ENCODE measurements at places on chromosomes 12 and 14.

- DNase-seq, result no peak
Measured at GRCh38 chr12:107091381-107091780, 2.0 kb downstream of the CRY1 start.

DNA sequence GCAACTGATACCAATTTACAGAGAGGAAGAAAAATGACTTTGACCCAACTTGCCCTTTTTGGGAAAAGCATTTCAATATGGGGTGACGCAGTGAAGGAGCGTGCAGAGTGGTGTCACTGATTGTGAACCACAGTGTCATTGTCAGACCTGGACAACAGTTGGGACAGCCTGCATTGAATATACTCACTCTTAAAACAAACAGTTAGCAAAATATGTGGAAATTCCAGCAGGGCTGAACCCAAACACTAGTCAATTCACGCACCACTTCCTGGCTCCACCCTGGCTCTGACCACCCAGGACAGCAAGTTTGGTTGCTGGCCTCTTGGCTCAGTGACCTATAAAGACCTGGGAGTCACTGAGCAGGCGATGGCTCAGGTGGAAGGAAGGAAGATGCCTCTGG is 61.3 kb downstream of the NOS1 start:
- no peak for DNase-seq

GRCh38 chr12:122520676-122521075 is 6.1 kb downstream of the RSRC2 start:
- DNase-seq, result no peak

DNA sequence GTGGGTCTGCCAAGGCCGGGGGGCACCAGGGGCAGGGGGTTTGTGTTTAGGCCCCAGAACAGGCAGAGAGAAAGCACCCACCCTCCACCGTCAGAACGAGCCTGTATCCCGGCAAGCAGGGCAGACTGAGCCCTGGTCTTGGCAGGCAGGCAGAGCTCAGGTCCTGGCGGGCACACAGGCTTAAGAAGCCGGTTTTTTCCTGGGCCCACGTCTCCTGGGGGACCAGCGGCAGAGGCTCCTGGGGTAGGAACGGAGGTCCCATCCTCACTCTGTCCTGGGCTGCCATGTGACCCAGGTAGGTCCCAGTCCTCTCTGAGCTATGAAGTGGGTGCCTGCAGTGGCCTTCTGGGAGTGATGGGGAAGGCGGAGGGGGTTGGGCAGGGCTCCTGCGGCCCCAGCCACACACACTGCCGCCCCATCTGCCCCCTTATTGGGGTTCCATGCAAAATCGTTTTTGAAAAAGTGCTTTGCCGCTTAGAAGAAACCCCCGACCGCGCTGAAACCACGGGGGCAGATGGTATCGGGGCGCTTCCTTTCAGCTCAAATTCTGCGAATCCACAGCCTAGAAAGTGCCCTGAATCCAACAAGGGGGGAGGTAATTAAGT is 24.2 kb downstream of the SH2B3 start:
- peak; percentile 54 for DNase-seq

GRCh38 chr12:91616416-91616815 is 433.8 kb upstream of the DCN start:
- DNase-seq, result no peak

- no peak for DNase-seq
Measured at GRCh38 chr14:100370003-100370402, 46.9 kb downstream of the SLC25A47 start.

DNA sequence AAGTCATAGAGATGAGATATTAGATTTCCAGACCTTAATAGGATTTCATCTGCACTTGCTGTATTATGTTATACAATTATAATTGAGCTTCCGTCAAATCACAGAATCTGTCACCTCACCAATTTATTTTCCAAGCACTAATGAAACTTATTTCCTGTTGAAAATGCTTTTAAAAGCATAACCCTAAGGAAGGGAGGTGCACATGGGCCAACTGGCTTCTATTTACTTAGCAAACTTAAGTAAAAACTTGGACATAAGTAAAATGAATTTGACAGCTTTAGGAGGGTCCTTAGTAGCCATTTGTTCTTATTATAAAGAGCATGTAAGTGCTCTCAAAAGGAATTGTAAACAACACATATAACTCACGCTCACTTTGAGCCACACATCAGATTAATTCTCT is 462.2 kb upstream of the TMPO start:
- no peak for DNase-seq

GRCh38 chr12:89514751-89515150 is 9.8 kb downstream of the GALNT4 start:
- no peak for DNase-seq

DNA sequence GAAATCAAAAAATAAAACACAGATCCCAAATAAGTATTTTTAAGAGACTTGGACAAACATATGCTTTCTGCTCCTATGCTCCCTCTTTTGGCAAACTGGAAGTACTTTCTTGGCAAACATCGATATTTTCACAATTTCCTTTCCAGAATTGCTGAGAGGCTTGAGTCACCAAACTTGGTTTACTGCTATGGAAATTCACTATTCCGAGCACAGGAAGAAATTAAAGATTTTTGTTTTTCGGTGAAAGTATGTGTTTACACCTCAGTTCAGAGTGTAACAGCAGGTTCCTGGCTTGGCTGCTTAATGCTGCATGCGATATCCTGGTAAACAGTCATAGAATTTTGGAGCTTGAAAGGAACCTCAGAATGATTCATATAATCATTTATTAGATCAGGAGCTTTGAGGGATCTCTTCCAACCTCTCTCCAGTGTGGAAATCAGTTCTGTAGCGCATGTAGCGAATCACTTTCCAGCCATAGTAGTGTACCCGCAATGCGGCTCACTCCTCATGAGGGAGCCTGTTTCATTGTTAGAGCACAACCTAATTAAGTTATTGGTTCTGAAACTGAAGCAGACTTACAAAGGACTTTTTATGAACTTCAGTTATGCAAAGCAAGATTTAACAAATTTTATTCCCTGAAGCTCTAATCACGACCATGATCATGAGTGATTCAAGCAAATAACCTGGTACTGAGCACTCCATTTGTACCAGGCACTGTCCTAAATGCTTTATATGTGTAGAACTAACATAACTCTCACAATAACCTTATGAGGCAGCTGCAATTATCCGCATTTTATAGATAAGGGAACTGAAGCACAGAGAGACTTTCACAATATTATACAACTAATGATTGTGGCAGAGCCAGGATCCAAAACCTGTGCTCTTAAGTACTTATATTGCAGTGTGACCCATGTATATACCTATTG is 56.4 kb upstream of the ATP2A2 start:
- DNase-seq, result no peak

DNA sequence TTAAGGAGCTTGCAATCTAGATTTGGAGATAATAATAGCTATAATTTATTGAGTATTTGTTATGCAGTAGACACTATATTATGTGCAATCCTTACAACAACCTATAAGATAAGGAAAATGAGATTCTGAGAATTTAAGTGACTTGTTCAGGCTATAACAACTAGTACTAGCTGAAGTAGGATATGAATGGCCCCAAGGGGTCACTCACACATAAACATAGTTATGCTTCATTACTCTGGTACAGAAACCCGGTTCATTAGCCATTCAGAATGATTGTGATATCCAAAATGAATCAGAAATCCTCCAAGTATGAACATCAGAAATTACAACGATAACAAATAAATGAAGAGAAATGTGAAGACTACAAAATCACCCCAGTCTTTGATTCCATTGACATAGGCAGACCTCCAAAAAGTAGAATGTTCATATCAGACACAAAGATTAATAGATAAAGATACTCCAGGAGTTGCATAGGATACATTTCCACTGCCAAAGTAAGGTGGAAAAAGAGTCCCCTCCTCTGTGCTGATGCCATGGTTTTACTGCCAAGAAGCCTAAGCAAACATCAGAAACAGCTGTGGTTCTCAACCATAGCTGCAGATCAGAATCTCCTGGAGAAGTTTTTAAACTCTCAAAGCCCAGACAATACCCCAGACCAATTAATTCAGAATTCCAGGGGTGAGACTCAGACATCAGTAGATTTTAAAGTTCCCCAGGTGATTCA is 8.6 kb upstream of the NID2 start:
- no peak for DNase-seq

DNA sequence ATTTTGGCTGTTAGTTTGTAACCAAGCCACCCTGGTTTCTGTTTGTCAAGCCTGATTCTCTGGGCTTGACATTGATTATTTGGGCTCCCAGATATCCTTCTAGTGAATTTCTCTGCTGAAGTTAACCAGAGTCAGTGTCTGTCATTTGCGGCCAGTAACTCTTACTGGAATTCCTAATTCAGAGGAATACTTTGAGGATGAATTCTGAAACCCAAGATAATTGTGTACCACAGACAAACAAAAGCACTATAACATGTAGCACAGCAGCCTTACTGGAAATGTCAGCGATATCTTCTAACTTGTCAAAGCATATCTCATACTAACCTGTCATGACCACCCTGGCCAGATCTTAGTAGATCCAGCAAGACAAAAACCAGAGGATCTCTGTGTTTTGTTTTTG is 84.4 kb upstream of the HIF1A start:
- DNase-seq, result no peak

GRCh38 chr12:88562846-88563582 is 17.3 kb downstream of the KITLG start:
- no peak for DNase-seq

DNA sequence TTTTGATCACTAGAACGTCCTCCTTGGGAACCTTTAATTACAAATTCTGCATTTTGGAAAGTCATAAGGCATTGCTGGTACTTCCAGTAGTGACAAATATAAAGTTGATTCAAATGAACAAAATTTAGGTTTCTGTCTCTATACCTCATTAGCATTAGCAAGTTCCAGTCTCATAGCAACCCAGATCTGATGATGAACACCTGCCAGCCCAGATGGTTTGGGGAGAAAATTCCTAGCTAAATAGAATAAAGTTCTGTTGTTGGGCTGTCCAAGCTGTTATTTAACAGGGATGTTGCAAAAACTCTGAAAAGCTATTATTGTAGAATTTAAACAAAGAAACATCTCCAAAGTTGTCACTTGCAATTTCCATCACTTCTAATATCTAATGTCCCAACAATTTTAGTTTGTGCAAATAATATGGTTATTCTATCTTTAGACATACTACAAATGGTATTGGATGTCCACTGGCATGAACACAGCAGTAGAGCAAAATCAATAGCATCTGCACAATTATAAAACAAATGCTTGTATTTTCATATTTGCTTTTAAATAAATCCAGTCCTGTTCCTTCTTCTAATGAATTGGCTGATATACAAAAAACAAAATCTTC is 299.4 kb downstream of the SLC16A7 start:
- DNase-seq, result no peak

DNA sequence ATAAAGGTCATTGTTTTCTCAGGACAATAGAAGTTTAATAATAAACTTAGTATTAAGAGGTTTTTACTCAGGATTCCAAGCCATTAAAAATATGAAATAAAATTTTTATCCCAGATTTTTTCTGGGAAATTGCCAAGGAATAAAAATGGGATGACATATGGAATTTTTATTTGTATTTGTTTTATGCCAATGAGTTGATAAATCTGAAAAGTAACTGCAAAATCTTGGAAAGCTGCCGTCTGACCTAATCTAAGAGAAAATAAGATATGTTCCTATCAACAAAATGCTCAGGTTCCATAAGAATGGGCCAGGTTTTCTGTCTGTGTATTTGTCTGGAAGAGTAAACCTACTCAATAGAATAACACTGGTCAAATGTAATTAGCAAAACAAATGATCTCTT is 22.2 kb upstream of the KERA start:
- no peak for DNase-seq

- no peak for DNase-seq
Measured at GRCh38 chr12:47709237-47709636, 3.4 kb upstream of the RPAP3 start.

- DNase-seq, result no peak
Measured at GRCh38 chr14:74973003-74973653, 17.7 kb upstream of the PGF start.

DNA sequence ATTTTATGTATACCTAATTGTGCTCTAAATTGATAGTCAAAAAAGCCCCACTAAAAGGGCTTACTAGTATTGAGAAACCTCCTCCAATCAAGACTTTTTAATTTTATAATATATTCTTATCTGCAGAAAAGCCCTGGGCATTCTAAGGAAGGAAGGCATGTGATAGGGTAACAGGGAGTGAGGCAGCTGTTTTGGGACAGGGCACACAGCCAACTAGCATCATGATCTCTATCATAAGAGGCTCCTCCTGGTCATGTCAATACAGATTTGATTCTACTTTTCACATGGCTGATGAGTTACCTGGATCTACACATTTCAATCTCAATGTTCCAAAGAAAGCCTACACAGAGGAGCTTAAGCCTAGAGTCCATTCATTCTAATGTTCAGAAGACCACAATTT is 9.1 kb downstream of the ADAM20 start:
- DNase-seq, result no peak

DNA sequence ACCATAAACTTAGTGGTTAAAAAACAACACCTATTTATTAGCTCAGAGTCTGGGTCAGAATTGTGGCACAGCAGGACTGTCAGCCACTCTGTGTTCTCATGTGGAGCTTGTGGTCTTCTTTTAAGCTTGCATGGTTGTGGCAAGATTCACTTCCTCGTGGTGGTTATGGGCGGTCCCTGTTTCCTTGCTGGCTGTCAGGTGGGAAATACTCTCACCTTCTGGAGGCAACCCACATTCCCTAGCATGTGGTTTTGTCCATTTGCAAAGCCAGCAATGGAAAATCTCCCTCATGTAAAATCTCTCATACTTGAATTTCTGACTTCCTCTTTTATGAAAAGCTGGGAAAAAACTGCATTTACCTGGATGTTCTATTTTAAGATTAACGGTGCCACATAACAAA is 229.8 kb downstream of the ALX1 start:
- DNase-seq, result no peak

DNA sequence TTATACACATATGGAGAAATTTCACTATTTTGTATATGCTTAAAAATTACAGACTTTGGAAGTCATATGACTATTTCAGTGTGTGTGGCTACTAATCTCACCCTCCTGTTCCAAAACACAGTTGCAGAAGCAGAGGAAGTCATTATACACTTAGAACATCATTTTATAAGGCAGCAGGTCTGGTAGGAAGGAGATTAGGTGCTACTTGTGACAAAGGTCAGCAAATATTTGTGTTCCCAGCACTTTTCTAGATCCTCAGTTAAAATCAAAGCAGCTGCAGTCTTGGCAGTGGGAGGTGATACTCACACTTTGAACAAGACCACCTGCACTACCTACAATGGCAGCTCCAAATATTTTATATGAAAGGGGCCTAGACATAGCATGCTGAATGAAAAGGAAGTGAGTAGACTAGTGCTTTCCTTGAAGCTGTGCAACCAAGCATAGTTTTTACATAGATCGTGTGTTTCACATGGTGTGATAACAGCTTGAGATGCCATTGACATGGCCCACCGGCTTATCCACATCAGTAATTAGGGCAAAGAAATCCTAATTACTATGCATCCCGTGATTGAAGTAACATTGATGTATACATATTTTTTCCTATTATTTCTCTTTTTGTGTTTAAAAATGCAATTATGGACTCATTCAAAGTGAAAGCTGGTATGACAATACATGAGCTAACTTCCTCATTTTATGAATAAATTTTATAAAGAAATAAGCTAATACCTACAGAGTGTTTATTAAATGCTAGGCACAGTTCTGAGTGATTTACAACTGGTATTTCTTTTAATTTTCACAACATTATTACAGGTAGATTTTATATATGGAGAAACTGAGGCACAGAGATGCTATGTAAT is 5.3 kb downstream of the GYS2 start:
- no peak for DNase-seq

GRCh38 chr14:101060171-101060601 is 156.7 kb upstream of the RTL1 start:
- no peak for DNase-seq

Data from stimulated activated CD8-positive, alpha-beta memory T cell treated with anti-CD3 and anti-CD28 coated beads, Interleukin-7, amount 100 ng/mL, for 48 hours (primary cell).